ENCODE measurements at places on chromosomes 7 and 10.

DNA sequence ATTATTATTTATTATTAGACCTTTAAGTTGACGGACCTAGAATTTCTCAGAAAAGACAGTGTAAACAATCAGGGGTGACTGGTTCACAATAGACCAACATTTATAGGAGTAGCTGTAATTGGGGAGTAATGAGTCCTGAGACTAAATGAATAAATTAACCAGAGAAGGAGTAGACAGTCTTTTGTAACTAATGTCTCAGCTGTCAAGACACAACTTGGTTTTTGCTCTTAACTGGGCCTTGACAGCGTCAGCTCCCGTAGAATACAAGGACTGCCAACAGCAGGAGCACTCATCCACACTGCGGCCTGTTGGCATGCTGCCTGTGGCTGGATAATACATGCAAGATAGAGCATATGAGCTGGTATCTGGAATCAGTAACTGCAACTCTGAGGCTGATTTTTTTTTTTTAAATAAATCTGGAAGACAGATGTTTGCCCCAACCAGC, 123.9 kb downstream of the CACNA2D1 start:
- peaks cover 4% of the 10 kb centered on the region for H3K27me3 ChIP-seq
- DNase-seq = peak; percentile 80
- H3K4me3 ChIP-seq = peak overlapping the region; percentile 67
- H3K36me3 ChIP-seq = peaks cover 17% of the 10 kb centered on the region

DNA sequence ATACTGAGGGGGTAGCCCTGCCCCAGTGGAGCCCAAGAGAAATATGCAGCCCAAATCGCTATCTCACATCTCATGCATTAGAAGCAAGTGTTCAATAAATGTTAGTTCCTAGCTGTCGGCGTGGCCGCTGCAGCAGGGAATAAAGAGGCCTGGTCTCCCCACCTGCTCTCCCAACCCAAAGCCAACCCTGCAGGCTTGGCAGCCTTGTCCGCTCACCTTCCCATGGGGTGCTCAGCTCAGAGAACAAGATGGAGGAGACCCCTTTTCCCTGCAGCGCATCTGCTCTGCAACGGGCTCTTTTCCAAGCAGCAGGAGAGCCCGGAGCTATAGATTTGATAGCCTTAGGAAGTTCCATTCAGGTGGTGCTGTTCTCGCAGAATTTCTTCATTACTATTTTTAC, 12.0 kb upstream of the DOCK1 start:
- peaks cover 9% of the 10 kb centered on the region for H3K27me3 ChIP-seq
- no peak overlapping the region for H3K4me3 ChIP-seq
- H3K27ac ChIP-seq = no peak overlapping the region
- H3K4me1 ChIP-seq = no peaks in the 10 kb centered on the region
- DNase-seq = no peak
- peaks cover 7% of the 10 kb centered on the region for H3K36me3 ChIP-seq

GRCh38 chr7:47771336-47771989, 176.8 kb downstream of the PKD1L1 start:
- H3K4me1 ChIP-seq = peaks cover 16% of the 10 kb centered on the region
- H3K27me3 ChIP-seq = no peaks in the 10 kb centered on the region
- DNase-seq = no peak
- H3K4me3 ChIP-seq = no peak overlapping the region
- no peaks in the 10 kb centered on the region for H3K36me3 ChIP-seq
- no peak overlapping the region for H3K27ac ChIP-seq

DNA sequence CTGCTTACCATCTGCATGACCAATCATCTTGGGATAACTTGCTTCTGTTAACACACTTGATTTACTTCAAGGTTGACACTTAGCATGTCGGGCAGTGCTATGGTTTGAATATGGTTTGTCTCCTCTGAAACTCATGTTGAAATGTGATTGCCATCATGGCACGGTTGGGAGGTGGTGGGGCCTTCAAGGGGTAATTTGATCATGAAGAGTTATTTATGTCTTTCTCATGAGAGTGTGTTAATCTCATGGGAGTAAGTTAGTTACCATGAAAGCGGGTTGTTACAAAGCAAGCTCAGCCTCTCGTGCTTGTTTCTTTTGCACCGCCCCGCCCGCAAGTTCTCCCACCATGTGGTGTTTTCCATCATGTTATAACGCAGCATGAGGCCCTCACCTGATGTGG, 163.6 kb downstream of the DOCK4 start:
- no peak overlapping the region for H3K4me3 ChIP-seq
- no peaks in the 10 kb centered on the region for H3K4me1 ChIP-seq
- H3K27me3 ChIP-seq = no peaks in the 10 kb centered on the region
- no peaks in the 10 kb centered on the region for H3K36me3 ChIP-seq

DNA sequence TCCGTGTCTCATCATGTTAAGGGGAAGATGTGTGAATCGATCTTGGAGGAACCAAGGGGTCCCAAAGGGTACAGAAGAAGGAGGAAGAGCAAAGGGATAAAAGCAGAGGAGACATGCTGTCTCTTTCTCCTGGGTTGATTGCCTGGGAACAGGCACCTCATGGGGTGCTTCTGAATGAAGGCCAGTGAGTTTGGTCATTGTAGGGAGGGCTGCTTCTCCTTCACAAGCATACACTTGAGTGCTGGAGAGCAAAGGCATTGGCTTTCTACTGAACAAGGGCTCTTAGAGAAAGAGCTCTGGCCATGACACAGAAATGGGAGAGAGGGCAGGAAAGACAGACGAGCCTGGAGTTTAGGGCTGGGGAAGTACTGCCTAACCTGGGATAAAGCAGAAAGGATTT, 146.7 kb upstream of the NPY start:
- H3K4me1 ChIP-seq = no peaks in the 10 kb centered on the region
- H3K27ac ChIP-seq = no peak overlapping the region
- H3K36me3 ChIP-seq = no peaks in the 10 kb centered on the region
- no peak for DNase-seq
- H3K4me3 ChIP-seq = no peak overlapping the region
- no peaks in the 10 kb centered on the region for H3K27me3 ChIP-seq

Measured in HFFc6 (cell line).